ENCODE measurements at places on chromosomes 2 and 18.

DNA sequence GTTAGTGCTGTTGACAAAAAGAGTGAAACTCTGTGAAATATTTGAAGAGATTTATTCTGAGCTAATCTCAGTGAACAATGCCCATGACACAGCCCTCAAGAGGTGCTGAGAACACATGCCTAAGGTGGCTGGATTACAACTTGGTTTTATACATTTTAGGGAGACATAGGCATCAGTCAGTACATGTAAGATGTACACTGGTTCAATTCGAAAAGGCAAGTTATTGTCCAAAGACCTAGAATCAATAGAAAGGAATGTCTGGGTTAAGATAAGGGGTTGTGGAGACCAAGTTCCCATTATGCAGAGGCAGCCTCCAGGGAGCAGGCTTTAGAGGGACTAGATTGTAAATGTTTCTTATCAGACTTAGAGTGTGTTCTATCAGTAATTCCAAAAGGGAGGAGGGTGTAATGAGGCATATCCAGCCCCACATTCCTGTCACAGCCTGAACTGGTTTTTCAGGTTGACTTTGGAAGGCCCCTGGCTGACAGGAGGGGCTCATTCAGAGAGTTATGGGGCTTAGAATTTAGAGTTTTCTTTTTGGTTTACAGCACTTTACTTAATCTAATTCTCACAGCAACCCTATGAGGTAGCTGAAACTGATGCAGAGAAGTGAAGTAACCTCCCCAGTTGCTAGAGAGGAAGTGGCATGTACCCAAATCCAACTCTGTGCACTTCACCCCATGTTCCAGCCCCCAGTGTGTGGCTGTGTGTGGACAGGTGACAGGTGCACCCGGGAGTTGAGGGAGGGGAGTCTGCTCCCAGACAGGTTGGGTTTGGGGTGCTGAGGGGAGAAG is 28.3 kb upstream of the ASAP2 start:
- no peak for DNase-seq

GRCh38 chr2:102061286-102061699 is 69.5 kb downstream of the IL1R2 start:
- DNase-seq = no peak

DNA sequence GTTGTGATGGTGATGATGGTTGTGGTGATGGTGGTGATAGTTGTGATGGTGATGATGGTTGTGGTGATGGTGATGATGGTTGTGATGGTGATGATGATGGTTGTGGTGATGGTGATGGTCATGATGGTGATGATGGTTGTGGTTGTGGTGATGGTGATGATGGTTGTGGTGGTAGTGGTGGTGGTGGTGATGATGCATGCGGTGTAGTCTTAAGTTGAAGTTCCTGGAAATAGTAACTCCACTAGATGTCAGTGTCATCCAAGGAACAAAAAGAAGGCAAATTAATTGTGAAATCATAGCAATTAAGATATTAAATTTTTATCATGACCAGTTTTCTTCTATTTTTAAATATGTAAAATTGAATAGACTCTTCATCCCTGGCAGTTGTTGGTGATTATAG is 309.2 kb downstream of the AGAP1 start:
- no peak for DNase-seq

DNA sequence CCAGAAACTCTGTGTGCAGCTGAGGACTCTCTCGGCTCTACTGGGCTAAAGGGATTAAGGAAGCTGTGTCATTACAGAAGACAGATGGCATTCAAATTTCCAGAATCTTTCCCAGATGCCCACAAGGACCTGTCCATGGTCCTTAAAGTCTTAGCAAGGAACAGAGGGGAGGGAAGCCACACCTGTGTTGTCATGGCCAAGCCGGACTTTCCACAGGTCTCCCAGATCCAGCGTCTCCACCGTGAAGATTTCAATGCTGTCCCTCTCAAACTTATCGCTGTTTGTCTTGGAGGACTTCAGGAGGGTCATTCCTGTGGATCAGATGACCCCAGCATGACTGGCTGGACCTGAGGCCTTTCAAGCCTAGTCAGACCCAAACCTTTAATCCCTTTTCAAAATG is 114.5 kb downstream of the LOXHD1 start:
- no peak for DNase-seq

DNA sequence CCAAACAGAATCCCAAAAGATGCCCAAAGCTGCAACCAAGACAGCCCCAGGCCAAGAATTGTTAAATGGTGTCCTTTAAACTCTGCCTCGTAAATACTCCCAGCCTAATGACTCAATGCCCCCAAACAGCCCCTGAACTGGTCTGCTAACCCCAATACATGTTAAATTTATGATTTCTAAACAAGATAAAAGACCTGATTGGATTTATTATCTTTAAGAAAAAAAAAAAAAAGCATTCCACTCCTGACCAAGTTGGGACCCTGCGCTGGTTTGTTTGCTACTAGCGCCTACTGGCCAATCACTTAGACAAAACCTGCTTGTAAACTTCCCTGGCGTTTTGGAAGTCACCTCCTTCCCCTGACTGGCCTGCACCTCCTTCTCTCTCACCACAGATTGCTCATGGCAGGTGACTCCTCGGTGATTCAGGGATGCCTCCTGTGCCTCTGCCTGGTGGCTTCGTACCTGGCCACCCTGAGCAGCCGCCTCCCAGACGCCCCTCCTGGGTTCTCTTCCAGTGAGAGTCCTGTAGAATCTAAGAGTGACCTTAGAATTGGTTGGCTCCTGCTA is 121.3 kb downstream of the BCL11A start:
- DNase-seq = no peak

GRCh38 chr18:5771343-5771742 is 124.0 kb downstream of the TMEM200C start:
- DNase-seq = no peak

DNA sequence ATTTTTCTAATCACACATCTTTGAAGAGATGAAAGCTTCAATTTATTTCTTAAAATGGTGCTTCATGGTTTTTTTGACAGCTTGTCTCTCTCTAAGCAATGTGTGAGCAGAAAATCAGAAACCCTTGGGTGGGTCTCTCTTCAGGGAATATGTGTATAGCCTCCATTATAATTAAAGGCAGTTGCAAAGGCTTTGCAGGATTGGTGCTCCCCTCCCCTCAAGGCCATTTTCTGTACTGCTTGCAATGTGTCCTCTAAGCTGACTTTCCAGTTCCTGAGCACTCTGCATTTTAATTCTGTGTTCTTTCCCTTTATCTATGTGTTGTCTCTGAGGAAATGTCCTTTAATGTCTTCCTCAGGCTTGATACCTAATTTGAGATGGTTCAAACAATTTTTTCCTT is 172.6 kb downstream of the DPP4 start:
- no peak for DNase-seq

GRCh38 chr2:232386490-232386739 is 7.9 kb downstream of the ALPP start:
- no peak for DNase-seq

GRCh38 chr18:35019933-35020332 is 21.3 kb upstream of the MAPRE2 start:
- no peak for DNase-seq

DNA sequence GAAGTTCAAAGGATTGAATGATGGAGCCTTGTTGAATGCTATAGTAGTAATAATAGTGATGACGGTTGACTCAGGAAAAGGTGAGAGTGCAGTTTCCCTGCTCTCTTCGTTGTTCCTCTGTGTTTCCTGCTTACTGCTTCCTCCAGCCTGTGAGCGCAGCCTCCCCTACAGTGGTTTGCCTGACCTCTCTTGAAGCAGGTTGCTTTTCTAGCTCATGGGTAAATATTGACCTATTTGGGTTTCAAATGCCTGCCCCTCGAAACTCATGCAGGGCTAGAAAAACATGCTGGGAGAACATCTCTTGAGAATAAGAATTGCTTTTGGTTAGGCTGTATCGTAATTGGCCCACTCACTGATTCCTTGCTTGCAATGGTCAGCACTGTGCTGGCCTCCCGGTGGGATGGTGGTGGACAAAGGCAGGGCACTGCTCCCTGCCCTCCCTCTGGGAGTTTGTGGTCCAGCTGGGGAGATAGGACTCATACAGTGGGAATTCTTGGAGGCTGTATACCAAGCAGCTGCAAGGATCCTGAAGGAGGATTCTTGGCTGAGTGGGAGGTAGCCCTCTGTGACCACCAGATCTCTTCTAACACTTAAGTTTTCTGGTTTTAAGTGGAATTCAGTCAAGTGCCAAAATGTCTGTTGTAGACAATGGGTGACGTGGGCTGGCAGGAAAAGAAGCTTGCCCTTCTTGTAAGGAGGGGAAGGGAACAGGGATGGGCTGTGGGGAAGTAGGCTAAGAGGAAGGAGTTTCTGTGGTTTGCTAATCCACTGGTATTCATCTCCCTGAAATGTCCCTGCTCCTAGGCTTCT is 5.4 kb upstream of the RNF181 start:
- DNase-seq = no peak

DNA sequence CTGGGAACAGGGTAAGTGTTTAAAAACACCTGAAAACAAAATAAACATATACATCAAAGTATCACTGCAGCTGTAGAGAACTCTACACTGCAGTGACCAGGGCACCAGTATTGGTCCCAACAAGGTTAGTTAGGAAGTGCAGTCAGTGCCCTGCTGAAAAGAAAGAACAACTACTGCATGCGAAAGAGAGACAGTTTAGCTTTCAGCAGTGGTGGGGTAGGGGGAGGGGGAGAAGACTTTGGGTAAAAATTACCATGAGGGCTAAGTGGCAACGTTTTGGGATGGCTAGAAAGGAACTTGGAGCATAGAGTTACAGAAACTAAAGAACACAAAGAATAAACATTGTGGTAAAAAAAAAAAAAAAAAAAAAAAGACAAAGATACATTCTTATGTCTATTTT is 112.1 kb downstream of the UPP2 start:
- DNase-seq = no peak

GRCh38 chr2:217650716-217651360 is 352.0 kb downstream of the TNS1 start:
- no peak for DNase-seq

DNA sequence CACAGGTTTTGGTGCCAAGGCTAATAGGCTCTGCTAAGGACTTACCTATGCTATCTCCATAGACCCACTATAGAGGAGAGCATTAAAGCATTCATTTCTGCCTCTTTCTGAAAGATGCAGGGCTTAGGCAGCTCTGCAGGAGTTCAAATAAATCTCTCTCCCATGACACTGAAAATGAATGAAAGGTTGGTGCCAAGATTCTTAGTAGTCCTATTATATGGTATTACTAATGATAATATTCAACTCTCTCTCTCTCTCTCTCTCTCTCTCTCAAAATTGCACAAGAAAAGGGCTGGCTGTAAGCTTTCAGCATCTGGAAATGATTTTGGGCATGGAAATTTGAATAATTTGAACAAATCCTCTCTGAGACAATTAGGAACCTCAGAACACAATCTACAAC is 433.7 kb downstream of the MBD2 start:
- no peak for DNase-seq

DNA sequence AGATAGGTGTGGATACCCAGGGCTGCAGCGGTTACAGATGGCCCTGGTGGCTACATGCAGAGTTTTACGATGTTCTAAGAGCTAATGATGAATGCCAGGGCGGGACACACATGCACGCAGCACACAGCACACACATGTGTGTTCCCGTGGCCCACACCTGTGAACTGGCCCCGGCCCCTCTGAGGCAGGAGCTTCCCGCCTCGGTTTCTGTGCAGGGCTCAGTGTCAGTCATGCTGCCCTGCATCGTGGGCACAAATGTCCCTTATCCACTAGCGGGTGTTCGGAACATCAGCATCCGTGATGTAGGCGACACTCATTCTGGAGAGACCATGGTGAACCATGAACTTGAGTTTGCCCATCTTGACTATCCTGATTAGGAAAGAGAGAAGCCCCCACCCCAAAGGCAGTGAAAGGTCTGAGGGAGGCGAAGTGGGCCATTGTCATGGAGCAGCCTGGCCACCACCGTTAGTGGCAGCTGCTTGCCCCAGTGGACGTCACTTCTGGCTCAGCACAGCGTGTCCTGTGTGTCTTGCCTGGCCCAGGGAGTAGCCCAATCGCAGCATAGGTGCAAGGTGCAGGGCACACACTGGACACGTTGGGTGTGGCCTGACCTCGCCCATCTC is 43.8 kb downstream of the DCDC2C start:
- no peak for DNase-seq

DNA sequence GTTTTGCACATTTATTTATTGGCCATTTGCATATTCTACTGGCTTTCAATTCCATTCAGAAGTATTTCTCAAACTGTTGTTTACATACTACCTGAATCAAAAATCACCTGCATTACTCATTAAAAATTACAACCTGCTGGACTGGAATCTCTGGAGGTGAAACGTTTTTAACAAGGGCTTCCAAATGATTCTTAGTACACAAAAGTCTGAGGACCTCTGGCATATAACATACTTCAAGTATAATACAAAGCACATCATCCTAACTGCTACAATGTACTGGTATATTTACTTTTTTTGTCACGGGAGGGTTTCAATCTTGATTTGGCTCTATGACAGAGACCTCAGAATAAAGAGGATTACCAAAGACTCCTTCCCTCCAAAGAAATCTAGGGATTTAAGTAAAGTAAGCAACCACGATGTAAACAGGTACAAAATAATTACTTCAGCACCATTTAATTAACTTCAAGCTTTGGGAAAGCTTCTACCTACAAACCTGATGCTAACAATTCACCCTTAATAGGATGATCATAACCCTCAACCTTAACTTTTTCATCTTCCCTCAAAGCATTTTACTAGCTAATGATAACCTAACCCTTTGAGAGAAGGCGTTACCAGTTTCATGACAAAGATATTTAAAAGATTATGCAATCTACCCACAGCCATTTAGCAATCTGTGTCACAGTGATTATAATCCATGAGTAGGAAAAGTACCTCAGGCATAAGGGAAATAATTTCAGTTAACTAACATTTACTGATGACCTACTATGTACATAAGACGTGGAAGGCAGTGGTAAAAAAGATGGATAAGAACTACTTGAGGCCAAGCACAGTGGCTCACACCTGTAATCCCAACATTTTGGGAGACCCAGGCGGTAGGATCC is 24.7 kb downstream of the ATAD2B start:
- DNase-seq = no peak

DNA sequence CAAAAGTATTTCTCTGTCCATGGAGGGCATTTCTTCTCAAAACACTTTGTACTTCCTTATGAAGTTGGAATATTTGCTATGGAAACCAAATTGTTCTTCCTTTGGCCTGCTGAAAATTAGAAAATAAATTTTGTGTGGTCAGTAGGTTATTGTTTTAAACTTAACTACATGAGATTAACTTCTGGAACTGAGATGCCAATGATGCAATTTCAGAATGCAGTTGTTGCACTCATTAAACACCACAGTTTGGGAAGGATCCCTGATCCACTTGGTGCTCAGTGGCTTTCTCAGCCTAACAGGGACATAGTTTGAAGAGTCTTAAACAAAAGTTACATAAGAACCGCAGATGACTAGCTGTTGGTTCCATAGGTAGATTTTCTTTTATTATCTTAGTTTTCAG is 23.3 kb upstream of the IL1R1 start:
- no peak for DNase-seq

GRCh38 chr18:57589161-57589560 is 2.7 kb upstream of the FECH start:
- DNase-seq = no peak

All from stimulated activated CD4-positive, alpha-beta T cell treated with anti-CD3 and anti-CD28 coated beads, Interleukin-1b, Interleukin-23, amount 100 ng/mL, for 1 hour (primary cell).